Stimulated activated CD4-positive, alpha-beta T cell treated with anti-CD3 and anti-CD28 coated beads, Interleukin-4, amount 100 ng/mL, for 48 hours (primary cell): ENCODE measurements at places on chromosomes 2 and 18.
A peak's percentile ranks its signal among the peaks of the same experiment; 100 is the strongest.

GRCh38 chr18:44689736-44690135, 9.0 kb downstream of the SETBP1 start:
- DNase-seq: no peak

DNA sequence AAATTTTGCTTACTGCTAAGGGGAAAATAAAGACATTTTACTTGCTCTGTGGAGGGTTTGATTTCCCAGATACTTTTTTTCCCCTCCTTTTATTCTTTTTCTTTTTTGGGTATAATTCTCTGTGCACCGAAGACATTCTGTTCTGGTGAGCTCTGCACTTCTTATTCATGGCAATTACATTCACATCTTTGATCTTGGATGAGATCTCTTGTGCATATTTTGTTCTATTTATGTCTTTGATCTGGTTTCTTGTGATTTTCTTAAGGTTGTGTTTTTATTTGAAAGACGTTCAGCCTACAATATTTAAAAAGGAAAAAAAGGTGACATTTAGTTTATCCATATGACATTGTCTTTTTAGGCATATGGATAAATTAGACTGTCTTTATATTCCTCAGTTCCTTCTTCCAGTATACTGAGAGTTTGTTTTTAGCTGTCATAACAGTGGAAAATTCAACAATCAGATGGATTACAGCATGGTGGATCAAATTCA, 33.7 kb upstream of the EPHA4 start:
- no peak for DNase-seq

- no peak for DNase-seq
Measured at GRCh38 chr2:148939271-148939670, 64.2 kb downstream of the KIF5C start.

DNA sequence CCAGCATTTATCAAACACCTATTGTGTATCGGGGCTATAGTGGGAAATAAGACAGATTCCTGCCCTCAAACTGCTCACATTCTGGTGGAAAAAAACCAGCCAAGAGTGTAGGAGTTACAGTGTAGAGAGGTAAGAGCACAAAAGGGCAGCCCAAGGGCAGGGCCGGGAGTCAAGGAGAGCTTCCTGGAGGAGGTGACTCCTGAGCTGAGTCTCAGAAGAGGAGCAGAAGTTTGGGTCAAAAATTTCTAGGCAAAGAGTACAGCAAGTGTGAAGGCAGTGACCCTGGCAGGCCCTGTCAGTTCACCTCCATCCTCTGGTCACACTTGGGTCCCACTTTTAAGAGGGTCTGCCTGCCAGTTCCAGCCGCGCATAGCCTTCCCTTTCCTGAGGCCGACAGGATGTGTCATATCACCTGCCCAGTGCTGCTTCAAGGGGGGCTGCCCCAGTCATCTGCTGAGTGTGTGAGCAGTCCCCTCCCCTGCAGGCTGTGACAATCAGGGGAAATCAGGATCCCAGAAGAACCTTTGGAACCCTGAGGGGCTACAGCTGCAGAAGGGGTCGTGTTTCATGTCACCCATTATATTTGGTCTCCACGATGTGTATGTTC, 118.4 kb downstream of the GLI2 start:
- DNase-seq: no peak

- no peak for DNase-seq
Measured at GRCh38 chr2:112636605-112637288, 9.0 kb upstream of the SLC20A1 start.

DNA sequence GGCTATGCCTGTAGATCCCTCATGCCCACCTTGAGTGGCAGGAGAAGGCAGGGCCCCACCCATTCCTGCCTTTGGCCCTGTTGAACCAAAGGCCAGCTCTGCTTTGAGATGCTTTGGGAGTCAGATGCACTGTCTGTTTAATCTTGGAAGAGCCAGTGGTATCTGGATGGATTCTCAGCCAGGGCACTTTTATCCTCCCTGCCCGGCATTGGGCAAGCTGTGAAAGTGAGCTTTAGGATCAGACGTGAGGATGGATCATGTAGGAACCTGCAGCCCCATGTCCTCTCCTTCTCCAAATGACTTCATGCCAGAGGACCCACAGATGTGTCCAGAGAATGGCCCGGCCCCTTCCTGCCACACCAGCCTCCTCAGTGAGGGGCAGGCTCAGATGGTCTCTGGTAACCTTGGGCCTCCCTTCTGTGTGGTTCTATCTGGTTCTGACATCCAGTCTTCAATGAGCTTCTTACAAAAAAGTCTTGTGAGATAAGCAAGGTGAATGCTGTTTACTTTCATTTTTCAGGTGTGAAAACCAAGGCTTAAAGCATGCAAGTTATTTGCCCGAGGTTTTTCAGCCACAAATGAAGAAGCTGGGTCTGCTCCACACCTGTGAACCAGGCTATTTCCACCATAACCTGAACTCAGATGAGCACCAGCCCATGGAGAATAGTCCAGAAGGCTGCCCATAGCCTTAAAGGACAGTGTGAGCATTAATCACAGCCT, 123.8 kb downstream of the KCTD1 start:
- DNase-seq: no peak

DNA sequence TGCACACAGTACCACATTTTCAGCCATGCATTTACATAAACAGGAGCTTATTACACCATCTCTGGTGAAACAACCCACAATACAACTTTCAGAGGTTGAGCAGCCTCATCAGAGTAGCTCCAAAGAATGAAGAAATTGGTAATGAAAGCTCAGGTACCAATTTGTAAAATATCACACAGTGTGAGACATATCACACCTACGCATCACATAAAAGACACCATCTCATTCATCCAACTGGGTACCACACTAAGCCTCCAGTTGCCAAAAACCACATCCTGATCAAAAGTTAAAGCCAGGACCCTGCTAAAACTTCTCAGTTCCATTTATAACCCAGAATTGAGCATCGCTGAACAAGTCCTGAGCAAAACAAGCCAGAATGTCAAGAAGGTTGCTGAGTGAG, 4.6 kb downstream of the TMEM163 start:
- DNase-seq: peak; percentile 7

DNA sequence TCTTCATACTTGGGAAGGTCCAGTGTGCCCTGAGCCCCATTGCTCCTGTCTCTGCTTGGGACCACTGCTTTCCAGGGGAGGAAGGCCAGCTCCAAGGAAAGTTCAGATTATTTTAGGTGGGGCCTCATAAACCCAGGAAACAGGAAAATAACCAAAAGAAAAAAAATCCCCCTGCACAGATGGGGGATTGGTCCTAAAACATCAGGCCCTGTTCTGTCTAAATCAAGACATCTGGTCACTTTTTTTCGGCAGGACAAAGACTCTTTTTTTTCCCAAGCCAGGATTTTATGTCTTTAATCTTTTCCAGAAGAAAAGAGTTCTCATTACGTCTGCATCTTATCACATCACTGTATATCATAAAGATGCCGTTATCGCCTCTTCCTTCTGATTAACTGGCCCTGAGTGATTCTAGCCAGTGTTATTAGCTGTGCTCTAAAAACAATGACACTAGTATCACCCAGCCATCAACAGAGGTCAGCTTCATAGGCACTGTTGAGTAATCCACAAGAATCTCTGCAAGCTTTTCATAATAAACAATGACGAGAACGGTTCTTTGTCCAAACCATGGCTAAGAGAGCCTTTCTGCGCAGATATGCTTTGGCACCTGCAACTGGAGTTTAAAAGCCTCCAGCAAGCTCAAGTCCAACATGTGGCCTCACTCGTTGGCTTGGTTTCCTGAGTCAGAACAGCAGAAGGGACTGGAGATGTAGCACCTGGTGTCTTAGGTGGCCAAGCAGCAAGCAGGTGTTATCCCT, 138.2 kb downstream of the VAPA start:
- DNase-seq: no peak

DNA sequence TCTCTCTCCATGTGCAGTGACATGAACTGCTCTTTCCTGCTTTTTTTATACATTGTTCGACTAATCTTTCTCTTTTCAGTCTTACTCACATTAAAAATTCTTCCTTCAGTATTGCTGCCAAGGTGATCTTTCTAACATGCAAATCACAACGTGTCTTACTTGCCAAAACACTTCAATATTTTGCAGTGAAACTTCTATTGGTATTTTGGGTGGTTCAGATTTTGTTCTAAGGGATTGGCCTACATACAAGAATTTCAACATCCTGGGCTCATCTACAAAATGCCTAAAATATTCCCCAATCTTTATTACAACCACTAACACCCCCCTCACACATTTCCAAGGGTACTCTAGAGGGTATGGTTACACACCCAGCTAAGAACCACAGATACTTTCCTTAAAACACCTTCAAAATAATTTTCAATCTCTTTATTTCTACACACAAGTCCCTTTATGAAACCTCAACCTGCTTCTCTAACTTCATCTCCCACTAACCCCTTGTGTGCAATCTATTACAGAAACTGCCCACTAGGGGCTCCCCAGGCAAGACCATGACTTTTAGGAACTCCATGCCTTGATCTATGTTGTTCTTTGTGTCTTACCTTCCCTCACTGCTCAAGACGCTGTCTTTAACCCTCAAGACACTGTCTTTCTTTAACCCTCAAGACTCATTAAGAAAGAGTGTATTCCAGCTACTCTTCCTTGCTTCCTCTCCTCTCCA, 50.9 kb downstream of the COL3A1 start:
- no peak for DNase-seq

DNA sequence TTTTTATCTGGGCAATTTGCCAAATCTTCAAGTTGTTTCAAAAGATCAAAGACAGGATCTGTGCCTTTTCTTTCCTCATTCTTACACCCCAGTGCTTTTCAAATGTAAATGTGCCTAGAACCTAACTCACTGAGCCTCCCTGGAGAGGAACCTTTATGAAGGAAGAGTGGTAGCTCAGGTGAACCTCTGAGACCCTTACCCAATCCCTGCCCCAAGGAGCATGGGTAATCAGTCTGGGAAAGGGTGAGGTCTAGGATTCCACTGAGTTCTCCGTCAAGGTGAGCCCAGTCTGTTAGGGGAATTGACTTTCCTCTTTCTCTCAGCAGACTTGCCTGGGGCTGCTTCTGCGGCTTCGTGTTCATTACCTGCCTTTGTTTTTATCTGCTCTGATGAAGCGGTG, 88.1 kb upstream of the MAP4K4 start:
- DNase-seq: no peak

- no peak for DNase-seq
Measured at GRCh38 chr2:172962824-172963223, 112.8 kb upstream of the MAP3K20 start.

DNA sequence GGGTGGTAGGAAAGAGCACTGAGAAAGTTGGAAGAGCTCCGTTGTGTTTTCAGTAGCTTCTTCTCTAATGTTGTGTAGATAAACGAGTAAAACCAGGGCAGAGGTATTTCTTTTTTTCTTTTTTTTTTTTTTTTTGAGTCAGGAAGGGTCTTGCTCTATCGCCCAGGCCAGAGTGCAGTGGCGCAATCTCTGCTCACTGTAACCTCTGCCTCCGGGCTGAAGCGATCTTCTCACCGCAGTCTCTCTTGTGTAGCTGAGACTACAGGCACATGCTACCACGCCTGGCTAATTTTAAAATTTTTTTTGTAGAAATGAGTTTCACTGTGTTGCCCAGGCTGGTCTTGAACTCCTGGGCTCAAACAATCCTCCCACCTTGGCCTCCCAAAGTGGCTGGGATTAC, 6.6 kb downstream of the GRHL1 start:
- no peak for DNase-seq

DNA sequence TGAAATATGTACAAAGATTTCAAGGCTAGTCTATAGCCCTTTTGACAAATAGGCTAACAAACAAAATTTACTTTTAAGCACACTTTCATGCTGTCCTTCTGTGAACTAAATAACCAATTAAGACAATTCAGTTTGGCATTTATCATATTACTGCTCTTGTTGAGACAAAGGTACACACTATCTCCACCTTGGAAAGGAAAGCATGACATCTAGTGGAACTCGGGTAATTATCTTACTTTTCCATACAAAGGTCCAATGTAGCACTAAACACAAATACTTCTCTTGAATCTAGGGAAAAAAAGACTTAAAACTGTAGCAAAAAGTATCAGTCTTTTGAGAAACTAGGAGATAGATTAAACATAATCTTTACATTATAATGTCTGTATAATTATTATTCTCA, 125.0 kb upstream of the CD226 start:
- DNase-seq: no peak

- DNase-seq: no peak
Measured at GRCh38 chr2:168790226-168790902, 12.1 kb upstream of the NOSTRIN start.

DNA sequence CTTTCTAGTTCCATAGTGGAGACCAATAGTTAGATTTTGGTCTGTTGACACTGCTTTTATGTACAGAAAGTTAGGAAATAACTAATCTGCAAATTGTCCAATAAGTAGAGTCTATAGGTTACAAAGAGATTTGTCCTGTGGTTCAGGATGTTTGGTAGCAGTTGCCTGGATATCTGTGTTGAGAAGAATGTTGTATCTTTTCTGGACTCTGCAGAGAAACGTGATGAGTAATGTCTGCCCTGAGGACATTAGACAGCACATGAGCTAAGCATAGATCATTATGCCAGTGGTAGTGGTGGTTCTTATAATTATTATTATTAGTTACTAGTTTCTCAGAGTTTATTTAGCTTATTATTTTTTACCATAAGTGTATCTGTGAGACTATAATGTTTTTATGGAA, 65.8 kb downstream of the ANKRD62 start:
- DNase-seq: no peak

DNA sequence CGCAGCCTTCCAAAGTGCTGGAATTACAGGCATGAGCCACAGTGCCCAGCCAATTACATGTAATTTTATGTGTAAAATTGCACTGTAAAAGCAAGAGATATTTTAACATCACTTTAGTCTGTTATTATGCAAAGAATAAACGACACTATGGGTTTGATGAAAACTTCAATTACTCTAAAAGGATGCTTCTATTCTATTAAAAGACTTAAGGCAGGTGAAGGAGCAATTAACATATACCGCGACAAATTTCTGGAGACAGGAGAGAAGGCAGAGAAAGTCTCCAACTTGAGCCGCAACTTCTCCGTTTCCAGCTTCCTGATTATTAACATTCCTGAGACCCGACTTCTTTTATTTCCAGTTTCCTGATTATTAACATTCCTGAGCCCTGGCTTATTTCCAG, 53.7 kb downstream of the FAM210A start:
- no peak for DNase-seq

DNA sequence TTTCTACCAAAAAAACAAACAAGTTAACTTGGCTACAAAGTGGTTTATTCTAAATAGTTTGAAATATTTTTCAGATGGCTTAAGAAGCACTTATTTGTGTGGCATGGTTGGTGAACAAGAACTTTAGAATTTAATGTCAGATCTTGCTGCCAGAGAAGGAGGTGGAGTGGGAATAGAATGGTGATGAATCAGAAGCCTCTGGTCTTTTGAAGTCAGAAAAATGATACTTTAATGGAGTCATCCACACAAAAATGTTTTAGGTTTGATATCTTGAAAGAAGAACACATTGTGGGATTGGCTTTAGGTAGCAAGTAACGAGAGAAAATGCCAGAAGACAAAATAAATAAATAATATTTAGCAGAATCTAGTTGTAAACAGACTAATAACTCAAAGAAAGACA, 243.1 kb upstream of the FANCL start:
- DNase-seq: no peak
